ENCODE measurements at places on chromosomes 5 and 9. TPM values are rescaled to one million over a fixed set of nuclear protein-coding genes. Genes with fewer than 3 reads are reported as not detected.

DNA sequence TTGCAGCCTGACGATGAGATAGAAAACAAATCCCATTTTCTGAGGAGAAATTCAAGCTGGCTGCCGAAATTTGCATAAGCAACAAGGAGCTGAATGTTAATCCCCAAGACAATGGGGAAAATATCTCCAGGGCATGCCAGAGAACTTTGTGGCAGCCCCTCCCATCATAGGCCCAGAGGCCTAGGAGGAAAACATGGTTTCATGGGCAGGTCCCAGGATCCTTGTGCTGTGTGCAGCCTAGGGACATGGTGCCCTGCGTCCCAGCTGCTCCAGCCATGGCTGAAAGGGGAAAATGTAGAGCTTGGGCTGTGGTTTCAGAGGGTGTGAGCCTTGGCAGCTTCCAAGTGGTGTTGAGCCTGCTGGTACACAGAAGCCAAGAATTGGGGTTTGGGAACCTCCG, 48.8 kb upstream of the MAN2A1 start:
- H3K4me3 ChIP-seq: no peak overlapping the region
- H3K27me3 ChIP-seq: no peaks in the 10 kb centered on the region
- no peak for DNase-seq

GRCh38 chr5:140114341-140115185, 654 bp downstream of the PURA start:
- H3K4me3 ChIP-seq: peak overlapping the region; percentile 96
- no peaks in the 10 kb centered on the region for H3K36me3 ChIP-seq
- peak overlapping the region; percentile 93 for H3K27ac ChIP-seq

Gene TJP2
- 21.1 TPM for total RNA-seq

DNA sequence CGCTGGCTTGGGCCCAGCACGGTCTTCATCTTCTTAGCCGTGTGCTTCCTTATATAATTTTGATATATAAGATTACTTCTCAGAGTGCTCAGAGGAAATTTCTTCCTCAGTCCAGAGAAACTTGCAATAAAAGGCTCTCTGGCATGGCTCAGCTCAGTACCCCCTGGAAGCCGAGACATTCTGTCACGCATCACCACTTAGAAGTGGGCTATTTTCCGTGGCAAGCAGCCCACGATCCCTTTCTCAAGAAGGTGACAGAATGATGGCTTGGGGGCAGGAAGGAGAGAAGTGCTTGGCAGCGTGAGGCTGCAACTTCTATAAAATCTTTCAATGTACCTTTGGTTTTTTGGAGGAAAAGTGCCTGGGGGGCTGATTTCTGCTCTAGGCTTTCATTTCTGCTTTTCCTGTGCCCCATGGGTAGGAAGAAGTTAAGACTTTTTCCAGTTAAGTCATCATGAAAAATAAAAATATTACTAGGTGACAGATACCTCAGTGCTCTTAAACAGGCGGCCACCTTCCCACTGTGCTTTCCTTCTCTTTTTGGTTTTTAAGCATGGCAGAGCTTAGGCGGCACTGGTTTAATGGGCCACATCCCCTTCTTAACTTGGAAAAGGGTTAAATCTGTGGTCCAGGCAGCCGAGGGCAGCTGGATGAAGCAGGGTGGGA, 104.6 kb downstream of the MVB12B start:
- H3K27ac ChIP-seq: no peak overlapping the region
- no peaks in the 10 kb centered on the region for H3K27me3 ChIP-seq
- H3K4me3 ChIP-seq: no peak overlapping the region
- H3K36me3 ChIP-seq: peaks cover 2% of the 10 kb centered on the region
- no peak for DNase-seq

DNA sequence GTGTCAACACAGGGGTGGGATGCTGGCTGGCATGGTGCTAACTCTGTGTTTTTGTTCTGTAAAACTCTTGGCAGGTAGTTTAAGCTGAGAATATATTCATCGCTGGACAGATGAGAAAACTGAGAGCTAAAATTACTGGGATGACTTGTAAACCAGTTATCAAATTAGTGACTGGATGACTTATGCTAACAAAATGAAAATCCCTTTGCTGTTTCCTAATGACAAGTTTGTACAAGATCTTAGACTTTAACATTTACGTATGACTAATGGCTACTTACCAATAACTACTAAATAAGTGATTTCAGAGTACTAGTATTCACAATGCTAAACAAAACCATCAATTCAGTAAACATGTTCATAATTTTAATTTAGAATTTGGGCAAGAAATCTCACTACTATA, 854.8 kb upstream of the ARRDC3 start:
- no peak overlapping the region for H3K27ac ChIP-seq
- H3K4me3 ChIP-seq: no peak overlapping the region
- no peak for DNase-seq
- no peaks in the 10 kb centered on the region for H3K27me3 ChIP-seq
- H3K4me1 ChIP-seq: no peaks in the 10 kb centered on the region
- H3K36me3 ChIP-seq: no peaks in the 10 kb centered on the region

Gene FAM221B
- not detected for total RNA-seq

GRCh38 chr5:109421956-109422355, 12.2 kb upstream of the PJA2 start:
- peaks cover 11% of the 10 kb centered on the region for H3K27me3 ChIP-seq
- H3K4me3 ChIP-seq: no peak overlapping the region
- no peak for DNase-seq
- H3K4me1 ChIP-seq: no peaks in the 10 kb centered on the region
- H3K27ac ChIP-seq: no peak overlapping the region

GRCh38 chr5:33588654-33589372, 148.0 kb downstream of the TARS1 start:
- no peaks in the 10 kb centered on the region for H3K36me3 ChIP-seq
- H3K27ac ChIP-seq: no peak overlapping the region
- H3K4me3 ChIP-seq: no peak overlapping the region
- peaks cover 6% of the 10 kb centered on the region for H3K27me3 ChIP-seq
- H3K4me1 ChIP-seq: no peaks in the 10 kb centered on the region
- peak; percentile 7 for DNase-seq

DNA sequence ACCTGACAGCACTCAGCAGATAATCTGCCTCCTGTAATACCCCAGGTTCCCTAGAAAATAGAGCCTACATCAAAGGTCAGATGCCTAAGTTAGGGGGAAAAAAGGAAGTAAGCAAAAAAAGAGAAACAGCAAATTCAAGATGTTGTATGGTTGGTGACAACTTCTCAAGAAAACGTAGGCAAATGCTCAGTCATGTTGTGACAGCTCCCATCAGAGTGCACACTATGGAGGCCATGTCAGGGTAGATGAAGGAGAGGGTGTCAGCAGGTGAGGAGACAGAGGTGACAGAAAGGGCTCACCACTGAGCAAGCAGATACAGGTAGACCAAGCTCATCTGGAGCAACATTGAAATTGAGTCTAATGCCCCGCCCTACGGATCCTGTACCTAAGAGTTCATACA, 356.8 kb upstream of the BRINP1 start:
- no peaks in the 10 kb centered on the region for H3K4me1 ChIP-seq
- DNase-seq: no peak
- no peaks in the 10 kb centered on the region for H3K27me3 ChIP-seq
- no peaks in the 10 kb centered on the region for H3K36me3 ChIP-seq
- H3K4me3 ChIP-seq: no peak overlapping the region

DNA sequence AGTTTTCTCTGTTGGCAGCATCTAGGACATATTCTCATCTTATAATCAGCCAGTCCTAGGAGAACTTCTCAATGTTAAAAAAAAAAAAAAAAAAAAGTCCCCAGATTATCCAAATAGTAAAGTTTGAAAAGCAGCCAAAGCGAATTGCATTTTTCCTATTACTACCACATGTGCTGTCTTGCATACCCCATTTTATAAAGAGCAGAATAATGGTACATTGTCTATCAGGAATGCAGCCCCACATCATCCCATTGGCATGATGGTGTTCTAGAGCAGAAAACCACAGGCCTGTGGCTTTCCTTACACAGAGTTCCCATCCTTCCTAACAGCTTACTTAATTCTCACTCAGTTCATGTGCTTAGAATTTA, 381.6 kb downstream of the TMEM38B start:
- H3K36me3 ChIP-seq: no peaks in the 10 kb centered on the region
- no peaks in the 10 kb centered on the region for H3K4me1 ChIP-seq
- no peak overlapping the region for H3K4me3 ChIP-seq
- DNase-seq: no peak
- H3K27ac ChIP-seq: no peak overlapping the region

DNA sequence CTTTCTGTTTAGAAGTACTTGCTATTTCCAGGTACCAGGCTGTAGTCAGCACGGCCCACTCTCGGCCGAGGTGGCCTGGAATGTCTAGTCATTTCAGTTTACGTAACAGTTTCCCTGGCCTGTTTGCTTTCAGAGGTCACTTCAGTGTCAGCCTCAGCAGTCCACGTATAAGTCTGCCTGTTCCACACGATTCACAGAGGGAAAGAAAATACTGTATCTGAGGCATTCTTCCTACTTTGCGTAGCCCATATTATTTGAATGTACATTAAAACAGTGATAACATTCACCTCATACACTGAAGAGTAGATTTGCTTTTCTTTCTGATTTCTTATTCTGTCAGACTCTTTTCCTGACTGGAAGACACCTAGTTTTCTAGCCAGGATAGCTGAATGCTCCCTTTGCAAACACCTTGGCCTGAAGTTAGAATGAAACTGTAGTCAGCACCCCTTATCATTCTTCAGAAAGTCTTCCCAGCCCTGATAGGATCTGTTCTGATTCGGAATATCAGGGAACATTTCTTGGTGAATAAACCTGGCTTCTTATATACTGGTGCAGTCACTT, 140.9 kb downstream of the AOPEP start:
- H3K27ac ChIP-seq: no peak overlapping the region
- peaks cover 33% of the 10 kb centered on the region for H3K4me1 ChIP-seq
- no peak overlapping the region for H3K4me3 ChIP-seq
- DNase-seq: no peak
- no peaks in the 10 kb centered on the region for H3K27me3 ChIP-seq

Gene F2R
- total RNA-seq: 3.6 TPM
